ENCODE measurements at places on chromosomes 11 and 22.
A peak's percentile ranks its signal among the peaks of the same experiment; 100 is the strongest.

DNA sequence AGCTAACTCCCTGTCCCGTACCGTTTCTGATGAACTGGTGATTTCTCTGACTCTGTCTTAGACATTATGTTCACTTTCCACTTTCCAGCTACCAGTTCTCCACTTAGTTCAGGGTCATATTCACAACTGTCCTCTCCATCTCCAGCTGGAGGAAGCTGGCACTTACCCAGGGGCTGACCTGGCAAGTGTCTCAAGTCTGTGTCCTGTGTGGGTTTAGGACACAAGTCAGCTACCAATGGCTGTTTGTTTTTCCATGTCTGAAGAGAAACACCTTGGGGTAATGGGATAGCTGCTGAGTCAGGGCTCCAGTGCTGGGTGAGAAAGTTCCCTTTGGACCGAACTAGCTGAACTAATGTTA, 134.4 kb downstream of the CSNK2A3 start:
- DNase-seq, result no peak

- no peak for DNase-seq
These were observed 13.5 kb downstream of the RSF1 start for GRCh38 chr11:77806993-77807392.

DNA sequence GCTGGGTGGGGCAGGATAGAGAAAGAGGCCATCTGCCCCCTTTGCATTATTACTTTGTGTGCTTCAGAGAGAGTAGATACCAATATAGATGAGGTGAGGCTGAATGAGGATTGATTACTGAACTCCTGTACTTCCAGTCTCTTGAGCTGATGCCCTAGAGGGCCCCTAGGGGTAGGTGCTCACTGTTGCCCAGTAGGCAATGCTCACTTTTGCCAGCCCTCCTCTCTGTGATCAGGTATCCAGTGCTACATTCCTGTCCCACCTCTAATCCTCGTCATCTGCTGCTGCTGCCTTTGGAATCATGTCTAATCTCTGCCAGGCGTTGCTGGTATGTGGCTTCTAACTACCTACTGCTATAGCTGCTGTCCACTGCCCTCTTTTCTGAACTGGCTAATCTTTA, 57.2 kb downstream of the CCDC83 start:
- no peak for DNase-seq

DNA sequence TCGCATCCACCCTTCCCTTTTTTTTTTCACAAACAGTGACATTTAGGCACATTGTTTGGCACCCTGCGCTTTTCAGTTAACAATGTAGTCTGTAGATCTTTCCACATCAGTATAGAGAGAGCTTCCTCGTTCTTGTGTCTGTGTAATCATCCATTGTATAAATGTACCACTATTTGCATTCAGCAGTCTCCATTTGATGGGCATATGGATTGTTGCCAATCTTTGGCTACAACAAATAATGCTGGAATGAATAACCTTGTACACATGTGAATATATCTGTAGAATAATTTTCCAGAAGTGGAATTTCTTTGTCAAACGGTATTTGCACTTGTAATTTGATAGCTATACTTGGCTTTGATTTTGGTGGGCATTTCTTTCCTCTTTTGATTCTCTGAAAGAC, 17.1 kb downstream of the MPEG1 start:
- no peak for DNase-seq

GRCh38 chr11:133107136-133107535, 425.2 kb downstream of the OPCML start:
- no peak for DNase-seq

DNA sequence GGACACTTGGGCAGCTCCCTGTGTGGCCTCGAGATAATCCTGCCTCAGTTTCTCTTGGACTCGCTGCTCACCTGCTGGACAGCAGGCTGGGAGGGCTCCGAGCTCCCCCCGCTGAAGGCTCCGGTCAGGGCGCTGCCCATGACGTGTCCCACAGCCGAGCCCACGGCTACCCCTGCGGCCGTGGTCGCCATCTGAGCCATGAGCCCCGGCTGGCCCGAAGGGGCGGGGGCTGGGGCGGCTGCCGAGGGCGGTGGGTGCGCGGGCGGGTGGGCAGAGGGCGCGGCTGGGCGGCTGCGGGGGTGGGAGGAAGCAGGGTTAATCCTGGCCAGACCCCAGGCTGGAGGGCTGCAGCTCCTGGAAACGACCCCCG, 484 bp downstream of the CHCHD10 start:
- no peak for DNase-seq

DNA sequence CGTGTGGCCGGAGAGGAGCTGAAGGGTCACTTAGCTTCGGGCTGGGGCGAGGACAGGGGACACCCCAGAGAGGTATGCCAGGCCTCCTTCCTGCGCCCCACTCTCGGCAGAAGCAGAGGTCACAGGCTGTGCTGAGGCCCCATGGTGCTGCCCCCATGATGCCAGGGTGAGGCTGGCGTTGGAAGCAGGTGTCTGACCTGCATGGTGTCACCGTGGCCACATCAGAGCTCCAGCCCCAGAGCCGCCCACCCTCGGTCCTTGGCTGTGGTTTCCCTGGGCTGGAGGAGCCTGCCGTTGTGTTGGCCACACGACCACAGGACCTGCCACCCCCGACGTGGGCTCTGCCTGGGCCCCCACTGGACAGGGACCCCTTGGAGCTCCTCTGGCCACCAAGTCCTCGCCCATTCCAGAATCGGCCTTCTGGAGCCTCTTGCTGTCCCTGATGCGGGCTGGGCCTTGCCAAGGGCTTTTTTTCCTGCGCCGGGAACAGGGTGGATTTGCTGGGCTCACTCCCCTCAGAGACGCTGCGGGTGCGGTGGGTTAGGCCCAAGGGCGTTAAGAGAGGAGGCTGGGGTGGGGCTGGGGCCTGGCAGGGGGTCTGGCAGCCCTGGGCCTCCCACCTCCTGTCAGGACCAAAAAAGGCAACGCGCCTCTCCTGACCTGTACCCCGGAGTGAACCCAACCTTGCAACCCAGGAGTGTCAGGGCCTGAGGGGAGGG, 8.2 kb upstream of the TSSC4 start:
- no peak for DNase-seq

DNA sequence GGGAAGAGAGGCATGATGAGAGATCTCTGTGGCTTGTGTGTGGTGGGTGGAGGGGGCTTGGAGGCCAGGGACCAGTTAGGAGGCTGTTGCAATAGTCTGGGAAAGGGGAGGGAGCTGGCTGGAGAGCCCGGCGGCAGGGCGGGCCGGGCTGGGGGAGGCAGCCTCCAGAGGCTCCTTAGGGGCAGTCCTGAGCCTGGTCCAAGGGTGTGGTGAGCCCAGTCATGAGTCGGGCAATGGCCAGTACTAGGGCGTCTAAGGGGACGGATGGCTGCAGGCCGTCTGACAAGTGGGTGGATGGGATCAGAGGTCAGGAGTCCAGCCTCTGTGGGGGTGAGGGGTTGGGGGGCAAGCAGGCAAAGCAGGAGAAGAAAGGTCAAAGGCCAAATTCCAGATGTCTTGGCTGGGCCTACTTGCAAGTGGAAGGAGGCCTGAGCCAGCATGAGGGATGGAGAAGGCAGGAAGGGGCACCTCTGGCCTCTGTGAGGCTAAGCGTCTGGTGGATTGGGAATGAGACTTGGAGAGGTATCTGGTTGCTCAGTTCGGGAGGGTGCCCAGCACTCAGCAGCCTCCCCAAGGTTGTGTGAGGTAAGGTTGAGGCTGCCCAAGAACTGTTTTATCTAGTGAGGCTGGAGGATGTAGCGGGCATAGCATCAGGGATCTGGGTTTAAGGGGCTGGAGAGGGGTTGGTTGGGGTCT, 6.0 kb upstream of the CD248 start:
- DNase-seq, result no peak

- DNase-seq, result no peak
These were observed 6.4 kb upstream of the ARFGAP3 start for GRCh38 chr22:42863349-42863961.

DNA sequence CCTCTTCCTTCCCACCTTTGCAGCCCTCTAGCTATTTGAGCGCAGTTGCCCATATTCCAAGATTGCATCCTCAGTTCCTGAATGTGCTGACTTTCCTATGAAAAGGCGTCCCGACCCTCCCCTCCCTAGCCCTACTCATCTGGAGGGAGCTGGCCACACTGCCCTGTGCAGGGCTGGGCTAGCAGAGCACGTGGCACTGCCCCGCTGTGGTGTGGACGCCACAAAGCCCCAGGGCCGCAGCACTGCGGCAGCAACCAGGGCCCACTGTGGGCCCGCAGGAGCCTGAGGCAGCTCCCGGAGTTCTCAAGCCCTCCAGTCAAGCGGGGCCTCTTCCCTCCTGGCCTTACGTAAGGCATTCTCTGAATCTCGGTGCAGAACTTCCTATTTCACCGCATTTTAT, 27.6 kb downstream of the B3GAT1 start:
- no peak for DNase-seq

DNA sequence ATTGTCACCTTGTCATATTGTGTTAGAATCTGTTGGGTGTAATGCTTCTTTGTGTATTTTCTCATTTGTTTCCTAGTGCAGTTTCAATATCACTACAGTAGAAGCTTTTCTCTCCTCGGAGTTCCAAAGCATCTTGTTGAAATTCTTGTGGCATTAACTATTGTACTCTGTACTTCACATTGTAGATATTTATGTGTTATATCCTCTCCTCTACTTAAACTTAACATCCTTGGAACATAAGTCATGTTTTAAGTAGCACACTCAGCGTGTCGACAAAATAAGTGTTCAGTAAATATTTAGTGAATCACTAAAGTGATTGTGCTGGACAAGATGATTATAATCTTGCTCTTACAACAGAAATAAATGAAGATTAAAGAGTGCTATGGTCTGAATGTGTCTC, 201.7 kb downstream of the ARHGAP42 start:
- no peak for DNase-seq

GRCh38 chr11:95650276-95650675, 139.3 kb downstream of the FAM76B start:
- DNase-seq, result no peak

GRCh38 chr22:40056559-40056958, 61.8 kb downstream of the FAM83F start:
- DNase-seq, result no peak

- DNase-seq, result no peak
These were observed 43.2 kb upstream of the DLAT start for GRCh38 chr11:111982019-111982464.

DNA sequence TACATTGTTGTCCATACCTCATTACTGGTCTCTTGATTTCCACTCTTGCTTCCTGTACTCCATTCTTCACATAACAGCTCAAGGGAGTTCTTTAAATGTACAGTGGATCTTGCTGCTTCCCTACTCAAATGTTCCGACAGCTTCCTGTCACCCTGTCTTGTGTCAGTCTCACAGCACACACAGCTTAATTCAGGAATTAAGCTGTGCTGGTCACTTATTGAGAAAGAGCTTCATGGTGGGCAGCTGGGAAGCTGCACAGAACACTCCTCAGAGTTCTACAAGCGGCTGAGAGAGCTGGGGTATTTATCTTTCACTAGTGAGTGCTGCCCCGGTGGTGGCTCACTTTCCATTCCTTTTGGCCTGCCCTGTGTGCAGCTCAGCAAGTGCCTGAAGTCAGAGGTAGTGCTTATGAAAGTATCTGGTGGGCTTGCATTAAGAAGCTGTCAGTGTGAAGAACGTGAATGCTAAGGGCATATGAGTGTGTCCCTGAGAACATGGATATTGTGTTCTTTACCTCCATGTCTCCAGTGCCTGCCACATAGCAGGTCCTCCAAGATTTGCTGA, 48.7 kb downstream of the KCNQ1OT1 start:
- no peak for DNase-seq

GRCh38 chr11:42576318-42576717, 735.5 kb upstream of the API5 start:
- no peak for DNase-seq

- no peak for DNase-seq
These were observed 49.5 kb downstream of the LMO2 start for GRCh38 chr11:33842236-33842915.

DNA sequence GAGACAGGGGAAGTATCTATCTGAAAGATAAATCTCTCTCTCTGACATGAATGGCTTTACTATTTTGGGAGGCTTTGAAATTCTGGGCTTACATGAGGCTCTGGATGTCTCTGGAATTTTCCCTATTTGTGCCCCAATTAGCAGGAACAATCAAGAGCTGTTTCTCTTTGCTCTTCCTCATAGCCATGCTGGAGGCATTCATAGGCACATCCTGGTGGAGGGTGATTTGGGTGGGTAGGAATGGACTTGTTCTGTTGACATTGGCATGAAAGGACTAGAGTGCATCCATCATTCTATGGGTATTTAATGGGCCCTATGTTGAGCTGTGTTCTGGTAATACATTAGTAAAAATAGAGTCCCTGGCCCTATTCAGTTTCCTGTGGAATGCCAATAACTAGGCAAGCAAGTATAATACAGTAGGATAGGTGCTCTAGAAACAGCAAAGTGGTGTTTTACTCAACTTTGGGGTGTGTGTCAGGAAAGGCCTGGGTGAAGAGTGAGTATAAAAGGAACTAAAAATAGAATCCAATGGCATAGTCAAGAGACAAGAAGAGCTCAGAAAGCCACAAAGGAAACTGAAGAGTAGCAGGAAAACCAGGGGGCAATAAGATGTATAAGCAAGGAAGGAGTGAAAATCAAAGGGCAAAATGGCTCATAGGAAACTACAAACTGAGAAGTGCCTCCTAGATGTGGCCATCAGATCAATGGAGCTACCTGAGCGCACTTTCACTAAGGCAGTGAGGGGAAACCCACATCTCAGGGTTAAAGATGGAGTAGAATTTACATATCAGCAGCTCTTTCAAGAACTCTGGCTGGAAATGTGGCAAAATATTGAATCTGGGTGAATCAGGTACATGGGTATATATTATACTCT, 45.0 kb downstream of the CWC15 start:
- DNase-seq, result peak; percentile 12

- no peak for DNase-seq
These were observed 51.4 kb downstream of the SHISAL1 start for GRCh38 chr22:44261164-44261860.

- DNase-seq, result peak; percentile 33
These were observed 571 bp downstream of the FAR1 start for GRCh38 chr11:13668957-13669521.

DNA sequence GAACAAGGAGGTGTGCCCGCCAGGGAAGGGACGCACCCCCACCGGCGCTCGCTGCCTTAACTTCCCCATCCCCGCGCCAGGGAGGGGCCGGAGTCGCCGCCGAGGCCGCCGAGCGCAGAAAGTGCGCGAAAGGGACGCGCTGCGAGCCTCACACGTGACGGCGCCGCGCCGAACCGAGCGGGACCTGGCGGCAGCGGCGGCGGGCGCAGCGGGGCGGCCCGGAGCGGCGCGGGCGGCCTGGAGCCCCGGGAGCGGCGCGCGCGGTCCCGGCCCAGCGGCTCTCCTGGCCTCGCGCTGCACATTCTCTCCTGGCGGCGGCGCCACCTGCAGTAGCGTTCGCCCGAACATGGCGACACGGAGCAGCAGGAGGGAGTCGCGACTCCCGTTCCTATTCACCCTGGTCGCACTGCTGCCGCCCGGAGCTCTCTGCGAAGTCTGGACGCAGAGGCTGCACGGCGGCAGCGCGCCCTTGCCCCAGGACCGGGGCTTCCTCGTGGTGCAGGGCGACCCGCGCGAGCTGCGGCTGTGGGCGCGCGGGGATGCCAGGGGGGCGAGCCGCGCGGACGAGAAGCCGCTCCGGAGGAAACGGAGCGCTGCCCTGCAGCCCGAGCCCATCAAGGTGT, at the start of gene SORL1:
TSS of gene SORL1 (plus strand) at position 329 of the 623 bp plus-strand sequence. CDS start at position 347, 18 bp downstream.
- peak; percentile 62 for DNase-seq

DNA sequence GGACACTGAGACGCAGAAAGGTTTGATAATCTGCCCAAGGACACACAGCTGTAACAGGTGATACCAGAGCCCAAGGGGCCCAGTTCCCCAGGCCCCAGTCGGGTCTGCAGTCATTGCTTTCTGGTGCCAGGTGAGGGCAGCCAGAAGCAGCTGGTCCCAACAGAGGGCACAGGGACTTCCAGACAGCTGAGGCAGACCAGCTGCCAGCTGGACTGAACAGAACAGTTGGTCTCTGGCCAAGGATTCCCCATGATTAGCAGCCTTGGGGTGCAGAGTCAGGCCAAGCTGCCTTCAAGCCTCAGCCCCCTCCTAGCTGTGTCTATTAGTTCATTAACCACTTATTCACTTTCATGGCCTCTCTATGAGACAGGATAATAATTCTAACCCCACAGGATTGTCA, 105.6 kb downstream of the RRAS2 start:
- no peak for DNase-seq
